NCI-H345 (cell line): ENCODE measurements at places on chromosomes 12 and 14.

GRCh38 chr14:60621386-60621785, 27.9 kb downstream of the SIX1 start:
- DNase-seq, result no peak

- DNase-seq, result no peak
Observed at GRCh38 chr14:61421212-61421923, 100.0 kb downstream of the PRKCH start.

DNA sequence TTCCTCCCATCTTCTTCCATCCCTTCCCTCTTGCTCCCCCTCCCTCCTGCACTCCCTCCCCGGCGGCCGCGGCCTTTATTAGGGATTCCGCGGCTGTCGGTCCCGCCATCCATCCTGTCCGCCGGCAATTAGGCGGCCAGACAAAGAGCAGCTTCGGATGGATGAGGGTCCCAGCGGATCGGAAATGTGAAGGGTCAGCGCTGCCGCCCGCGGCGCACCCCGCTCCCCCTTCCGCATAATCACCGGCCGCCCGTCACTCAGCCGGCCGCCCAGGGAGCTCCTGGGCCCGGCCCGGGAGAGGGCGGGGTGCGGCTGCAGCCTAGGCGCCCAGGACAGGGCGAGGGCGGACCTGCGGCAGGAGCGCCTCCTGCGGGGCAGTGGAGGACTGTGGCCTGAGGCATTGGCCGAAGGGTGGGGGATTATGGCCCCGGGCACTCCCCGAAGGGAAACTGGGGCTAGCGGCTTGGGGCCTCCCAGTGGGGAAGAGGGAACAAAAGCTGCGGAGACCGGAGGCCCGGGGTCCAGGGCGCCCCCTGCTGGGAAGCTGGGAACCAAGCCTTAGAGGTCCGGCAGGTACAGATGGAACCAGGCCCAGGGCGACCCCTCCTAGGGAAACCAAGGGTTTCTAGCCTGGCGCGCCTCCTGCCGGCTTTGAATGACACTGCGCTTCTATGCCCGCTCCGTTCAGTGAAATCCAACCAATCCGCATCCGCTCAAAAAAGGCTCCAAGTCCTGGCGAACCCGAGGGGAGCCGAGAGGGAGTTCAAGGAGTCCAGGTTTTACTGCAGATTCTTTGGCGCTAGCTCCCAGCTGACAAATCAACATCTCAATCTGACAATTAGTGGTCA, 4.4 kb upstream of the DNAJC22 start:
- peak; percentile 29 for DNase-seq

DNA sequence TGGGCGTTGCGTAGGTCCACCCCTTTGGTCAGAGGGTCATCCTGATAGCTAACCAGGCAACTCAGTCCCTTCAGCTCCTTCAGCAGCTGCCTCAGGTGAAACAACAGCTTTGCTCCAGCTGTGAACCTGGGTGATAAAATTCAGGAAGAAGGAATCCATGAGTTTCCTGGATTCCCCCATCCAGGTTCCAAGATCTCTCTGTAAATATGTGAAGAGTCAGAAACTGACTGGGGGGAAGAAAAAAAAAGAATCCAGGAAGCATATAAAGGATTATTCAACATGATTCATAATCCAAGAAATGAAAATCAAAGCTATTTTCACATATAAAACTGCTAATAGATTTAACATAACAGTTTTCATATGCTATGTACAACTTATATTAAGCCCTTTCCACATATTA, 8.6 kb downstream of the STAT2 start:
- no peak for DNase-seq

DNA sequence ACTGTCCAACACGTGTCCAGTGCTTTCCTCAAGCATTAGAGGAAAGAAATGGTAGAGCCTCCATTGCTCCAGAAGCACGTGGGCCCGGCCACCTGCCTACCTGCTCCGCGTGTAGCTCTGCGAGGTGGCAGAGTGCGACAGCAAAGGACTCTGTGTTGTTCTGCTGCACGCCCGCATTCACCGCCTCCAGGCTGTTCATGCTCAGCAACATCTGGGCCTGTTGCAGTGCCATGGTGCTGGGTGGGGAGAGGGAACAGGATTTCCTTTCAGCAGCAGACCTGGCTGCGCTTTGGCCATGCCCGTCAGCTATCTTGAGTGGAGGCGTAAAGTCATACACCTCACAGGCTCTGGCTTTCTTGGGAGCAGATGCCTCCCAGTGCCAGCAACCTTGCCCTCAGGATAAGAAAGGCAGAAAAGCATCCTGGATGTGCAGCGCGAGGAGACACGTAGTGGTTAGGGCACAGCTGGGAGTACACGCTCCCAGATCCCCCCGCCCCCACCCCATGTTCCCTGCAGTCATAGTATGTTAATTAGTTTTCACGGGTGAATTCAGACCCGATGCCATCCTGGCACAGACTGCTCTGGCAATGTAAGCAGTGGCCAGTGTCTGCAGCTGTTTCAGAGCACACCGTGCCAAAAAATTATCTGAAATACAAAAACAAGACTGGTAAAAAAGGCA, 25.1 kb downstream of the ANAPC5 start:
- DNase-seq, result no peak

- no peak for DNase-seq
Observed at GRCh38 chr14:60512126-60512525, 3.2 kb downstream of the SIX6 start.

DNA sequence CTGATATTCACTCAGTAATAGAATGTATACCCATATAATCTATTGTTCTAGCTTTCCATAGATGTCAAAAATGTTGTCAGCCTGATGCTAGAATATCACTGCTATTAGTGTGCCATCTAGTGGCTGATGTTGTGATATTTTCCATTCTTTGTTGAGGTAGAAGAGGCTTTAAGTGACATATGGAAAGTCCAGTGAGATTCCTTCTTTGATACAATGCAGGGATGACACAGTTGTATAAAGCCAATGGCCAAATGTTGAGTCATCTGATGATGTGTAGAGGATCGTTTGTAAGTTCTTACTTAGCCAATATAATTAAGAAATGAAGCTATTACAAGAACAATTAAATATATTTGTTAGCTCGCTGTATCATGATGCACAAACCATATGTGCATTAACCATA, 58.1 kb upstream of the PCED1B start:
- peak; percentile 8 for DNase-seq

- DNase-seq, result peak; percentile 22
Observed at GRCh38 chr12:97216848-97217247, 245.8 kb upstream of the RMST start.
